ENCODE measurements at places on chromosomes 5 and 9.

GRCh38 chr9:127550751-127551150 is 61.3 kb upstream of the STXBP1 start:
- no peak for DNase-seq

- DNase-seq: no peak
Measured at GRCh38 chr5:115298811-115299210, 2.4 kb upstream of the CCDC112 start.

DNA sequence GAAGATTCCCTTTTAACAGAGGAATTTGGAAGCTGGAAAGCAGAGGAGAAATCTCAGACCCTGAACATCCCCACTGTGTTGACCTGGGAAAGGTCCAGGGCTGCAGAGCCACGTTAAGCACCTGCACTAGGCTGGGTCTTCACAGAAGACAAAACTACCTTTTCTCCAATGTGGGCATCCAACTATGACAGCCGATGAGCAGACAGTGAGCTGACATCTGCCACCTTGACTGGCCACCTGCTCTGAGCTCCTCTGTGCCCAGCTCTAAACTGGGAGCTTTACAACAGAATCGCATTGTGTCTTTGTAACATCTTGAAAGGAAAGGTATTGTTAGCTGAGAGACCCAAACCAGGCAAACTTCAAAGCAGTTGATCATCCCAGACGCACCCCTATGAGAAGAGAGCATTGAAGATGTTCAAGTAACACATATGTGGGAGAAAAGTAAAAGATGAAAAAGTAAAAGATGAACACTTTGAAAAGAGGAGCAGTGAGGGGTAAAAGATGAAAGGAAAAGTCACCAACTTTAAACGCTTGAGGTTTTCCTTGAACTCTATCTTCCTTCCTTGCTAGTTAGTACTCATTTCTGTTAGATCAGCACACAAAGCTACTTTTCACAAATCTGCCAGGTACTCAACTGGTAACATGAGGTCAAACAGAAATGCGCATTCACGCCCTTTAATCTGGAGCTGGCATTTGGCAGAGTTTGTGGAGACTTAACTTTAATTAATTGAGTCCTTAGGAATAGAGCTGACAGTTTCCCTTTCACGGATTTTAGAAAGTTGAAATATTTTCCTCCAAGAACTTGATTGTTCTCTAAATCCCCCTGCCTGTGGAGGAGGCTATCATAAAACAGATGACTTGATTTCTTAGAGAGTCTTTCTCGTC is 53.2 kb upstream of the CTXN3 start:
- no peak for DNase-seq

DNA sequence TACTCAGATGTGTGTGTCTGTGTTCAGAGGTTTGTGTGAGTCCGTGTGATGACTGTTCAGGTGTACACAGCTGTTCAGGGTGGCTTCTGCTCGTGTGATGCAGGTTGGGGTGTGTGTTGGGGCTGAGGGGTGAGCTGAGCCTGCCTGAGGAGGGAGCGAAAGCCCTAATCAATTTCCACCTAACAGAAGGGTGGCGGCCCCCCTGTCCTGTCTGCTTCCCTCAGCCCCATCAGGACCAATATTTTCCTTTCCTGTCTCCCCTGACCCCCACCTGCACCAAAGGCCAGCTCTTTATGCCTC is 30.2 kb downstream of the LHX2 start:
- DNase-seq: no peak

- DNase-seq: no peak
Measured at GRCh38 chr9:134059661-134060395, 8.0 kb downstream of the BRD3 start.

DNA sequence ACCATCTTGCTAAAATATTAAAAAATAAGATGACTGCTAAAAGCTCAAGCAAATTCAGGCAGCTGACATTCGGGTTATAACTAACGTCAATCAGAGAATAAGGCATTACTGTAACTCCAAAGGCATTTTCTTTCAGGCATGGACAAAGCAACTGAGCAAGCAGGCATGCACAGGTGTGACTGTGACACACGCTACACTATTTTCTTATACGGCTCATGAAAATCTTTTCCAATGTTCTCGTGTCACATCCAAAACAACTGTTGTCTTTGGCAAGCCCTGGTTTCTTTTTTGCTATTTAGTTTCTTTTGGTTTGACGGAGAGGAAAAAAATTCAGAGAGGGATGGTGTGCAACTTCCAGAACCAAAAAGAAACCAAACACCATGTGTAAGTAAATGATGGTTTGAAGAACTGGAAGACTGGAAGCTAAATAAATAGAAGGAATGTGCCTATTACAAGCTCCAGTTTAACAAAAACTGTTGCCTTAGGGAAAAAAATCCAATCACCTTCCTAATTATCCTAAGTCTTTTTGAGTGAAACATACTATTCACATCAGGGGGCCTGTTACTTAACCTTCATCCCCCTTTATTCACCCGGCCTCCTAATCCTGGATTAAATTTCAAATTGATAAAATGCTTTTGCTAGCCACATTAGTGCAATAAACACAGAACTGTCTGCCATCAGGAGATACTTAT is 277.6 kb downstream of the PSAT1 start:
- DNase-seq: no peak

- no peak for DNase-seq
Measured at GRCh38 chr5:127085371-127085770, 12.1 kb upstream of the C5orf63 start.

DNA sequence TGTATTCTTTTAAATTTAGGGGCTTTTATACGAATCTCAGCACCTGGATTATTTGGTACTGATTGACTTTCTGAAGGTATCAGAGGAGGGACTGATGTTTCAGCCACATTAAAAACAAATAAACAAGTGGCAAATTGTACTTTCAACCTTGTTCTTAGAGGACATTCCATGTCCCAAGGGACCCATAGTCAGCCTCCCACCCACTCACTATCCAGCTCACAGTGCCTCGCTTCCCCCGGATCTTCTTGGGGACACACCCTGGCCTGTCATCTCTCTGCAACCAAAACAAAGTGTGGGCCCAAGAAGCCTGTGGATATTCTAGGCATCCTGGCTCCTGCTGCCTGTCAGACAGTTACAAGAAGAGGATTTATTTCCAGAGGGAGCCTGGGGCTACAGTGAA is 8.8 kb upstream of the BOD1 start:
- DNase-seq: no peak

Measured in T47D (cell line).